Activated naive CD8-positive, alpha-beta T cell treated with anti-CD3 and anti-CD28 coated beads, Interleukin-2, amount 10 ng/mL, durations not matched to agents 7 days and 5 days (primary cell): ENCODE measurements at places on chromosomes 12 and 14. TPM values are rescaled to one million over a fixed set of nuclear protein-coding genes. Genes with fewer than 3 reads are reported as not detected.
A peak's percentile ranks its signal among the peaks of the same experiment; 100 is the strongest.

DNA sequence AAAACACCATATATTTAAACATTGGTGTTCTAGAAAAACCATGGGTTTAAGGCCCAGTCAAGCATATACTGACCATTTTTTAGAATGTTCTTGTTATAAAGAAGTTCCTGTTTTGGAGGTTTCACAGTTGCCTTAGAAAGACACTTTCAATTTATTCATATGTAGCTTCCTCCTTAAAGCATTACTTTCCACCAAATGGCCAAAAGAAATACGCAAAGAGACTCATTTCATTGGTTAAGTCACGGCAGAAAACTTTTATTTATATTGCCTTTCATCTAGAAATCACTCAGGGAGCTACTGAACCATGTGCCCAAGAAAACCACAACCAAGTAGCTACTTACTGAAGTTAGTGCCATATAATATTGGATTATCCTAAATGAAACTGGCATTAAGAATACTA is 40.0 kb downstream of the MYBPC1 start:
- no peak overlapping the region for H3K27ac ChIP-seq
- no peaks in the 10 kb centered on the region for H3K36me3 ChIP-seq
- peaks cover 11% of the 10 kb centered on the region for H3K4me1 ChIP-seq
- H3K27me3 ChIP-seq = no peaks in the 10 kb centered on the region
- no peak for DNase-seq

The TGM1 gene
- 5.7 TPM for total RNA-seq

GRCh38 chr14:74141703-74142102 is 56.9 kb downstream of the LIN52 start:
- DNase-seq = no peak
- H3K27ac ChIP-seq = no peak overlapping the region
- H3K27me3 ChIP-seq = no peaks in the 10 kb centered on the region
- H3K4me3 ChIP-seq = no peak overlapping the region

- H3K27me3 ChIP-seq = no peaks in the 10 kb centered on the region
- H3K27ac ChIP-seq = no peak overlapping the region
- H3K36me3 ChIP-seq = peaks cover 13% of the 10 kb centered on the region
- H3K4me1 ChIP-seq = peaks cover 8% of the 10 kb centered on the region
- no peak for DNase-seq
Observed at GRCh38 chr12:92259291-92259690, 113.6 kb upstream of the BTG1 start.

GRCh38 chr12:14153803-14154202 is 172.4 kb upstream of the GRIN2B start:
- no peak overlapping the region for H3K27ac ChIP-seq
- H3K27me3 ChIP-seq = peaks cover 4% of the 10 kb centered on the region
- DNase-seq = no peak
- no peaks in the 10 kb centered on the region for H3K36me3 ChIP-seq
- no peak overlapping the region for H3K4me3 ChIP-seq

GRCh38 chr12:112164011-112164660 is 38.8 kb downstream of the TRAFD1 start:
- peaks cover under 1% of the 10 kb centered on the region for H3K4me1 ChIP-seq
- H3K4me3 ChIP-seq = no peak overlapping the region
- peaks cover 17% of the 10 kb centered on the region for H3K36me3 ChIP-seq

DNA sequence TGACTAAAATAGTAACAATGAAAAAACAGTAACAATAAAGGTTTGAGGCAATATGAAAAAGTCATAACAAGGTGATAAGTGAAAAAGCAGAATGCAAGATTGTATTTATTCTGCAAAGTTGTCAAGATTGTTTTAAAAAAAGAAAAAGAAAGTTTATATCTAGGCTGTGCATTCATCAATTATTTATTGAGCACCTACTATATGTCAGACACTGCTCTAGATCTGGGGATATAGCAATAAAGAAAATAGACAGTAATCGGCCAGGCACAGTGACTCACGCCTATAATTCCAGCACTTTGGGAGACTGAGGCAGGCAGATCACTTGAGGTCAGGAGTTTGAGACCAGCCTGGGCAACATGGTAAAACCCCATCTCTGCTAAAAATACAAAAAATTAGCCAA is 3.8 kb downstream of the PLA2G1B start:
- H3K27ac ChIP-seq = no peak overlapping the region
- no peak overlapping the region for H3K4me3 ChIP-seq
- peaks cover 9% of the 10 kb centered on the region for H3K4me1 ChIP-seq
- no peaks in the 10 kb centered on the region for H3K27me3 ChIP-seq

DNA sequence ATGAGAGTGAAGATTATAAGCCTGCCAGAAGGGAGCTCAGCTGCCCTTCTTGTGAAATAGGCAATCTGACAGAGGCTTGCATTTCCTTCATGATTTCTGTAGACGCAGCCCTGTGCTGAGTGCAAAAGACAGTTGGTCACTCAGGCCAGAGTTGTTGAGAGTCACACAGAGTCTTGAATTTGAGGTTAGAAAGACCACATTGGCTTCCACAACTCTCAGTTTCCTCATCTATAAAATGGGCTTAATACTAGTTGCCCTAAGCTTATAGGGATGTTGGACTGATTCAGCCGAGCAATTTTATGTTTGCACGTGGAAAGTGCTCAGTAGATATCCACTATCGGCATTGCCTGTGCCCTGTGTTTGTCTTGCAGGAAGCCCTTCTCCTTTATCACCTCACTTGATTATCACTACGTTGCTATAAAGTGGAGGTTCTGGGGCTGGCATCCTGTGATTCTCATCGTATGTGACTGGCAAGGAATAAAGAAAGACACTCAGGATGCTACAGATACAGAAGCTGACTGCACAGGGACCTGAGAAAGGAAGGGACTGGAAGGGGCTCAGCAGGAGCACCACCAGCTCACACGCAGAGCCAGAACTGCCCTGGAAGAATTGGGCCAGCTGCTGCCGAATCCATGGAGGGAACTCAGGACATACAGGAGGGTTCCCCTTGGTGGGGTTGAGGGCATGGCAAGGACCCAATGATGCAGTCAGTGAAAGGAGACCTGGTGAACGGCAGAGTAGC is 19.8 kb upstream of the SERPINA4 start:
- H3K36me3 ChIP-seq = no peaks in the 10 kb centered on the region
- H3K4me3 ChIP-seq = no peak overlapping the region
- no peak overlapping the region for H3K27ac ChIP-seq

- no peak for DNase-seq
- no peaks in the 10 kb centered on the region for H3K27me3 ChIP-seq
- no peak overlapping the region for H3K27ac ChIP-seq
- no peak overlapping the region for H3K4me3 ChIP-seq
Observed at GRCh38 chr12:123996581-123996980, 23.6 kb downstream of the ZNF664 start.

DNA sequence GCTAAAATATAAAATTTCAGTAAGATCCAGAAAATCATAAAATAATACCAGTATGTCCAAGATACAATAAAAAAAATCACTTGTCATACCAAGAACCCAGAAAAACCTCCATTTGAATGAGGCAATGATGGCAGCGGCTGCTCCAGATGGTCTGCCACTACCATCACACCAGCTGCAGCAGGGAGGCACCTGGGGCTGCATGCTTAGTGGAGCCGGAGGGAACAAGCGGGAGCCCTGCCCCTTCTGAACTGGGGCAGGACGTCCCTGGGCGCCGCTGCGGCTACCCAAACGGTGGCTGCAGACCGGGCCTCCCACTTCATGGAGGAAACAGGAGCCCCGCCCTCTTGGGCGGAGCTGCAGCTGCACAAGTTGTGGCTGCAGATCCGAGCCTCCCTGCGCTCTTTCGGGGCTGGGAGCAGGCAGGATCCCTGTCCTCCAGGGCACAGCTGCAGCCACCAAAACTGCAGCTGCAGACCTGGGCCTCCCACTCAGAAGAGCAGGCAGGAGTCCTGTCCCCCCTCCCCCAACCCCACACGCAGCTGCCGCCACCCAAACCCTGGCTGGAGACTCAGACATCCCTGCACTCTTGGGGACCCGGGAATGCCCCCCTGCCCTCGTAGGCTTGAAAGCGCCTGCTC is 36.1 kb upstream of the OR5AU1 start:
- DNase-seq = peak; percentile 82
- peaks cover 12% of the 10 kb centered on the region for H3K27me3 ChIP-seq
- H3K36me3 ChIP-seq = no peaks in the 10 kb centered on the region
- peak overlapping the region; percentile 74 for H3K4me3 ChIP-seq

The GYS2 gene
- total RNA-seq = 0.14 TPM

The CLEC14A gene
- total RNA-seq = not detected

- H3K4me3 ChIP-seq = peak overlapping the region; percentile 84
- peaks cover 14% of the 10 kb centered on the region for H3K36me3 ChIP-seq
- H3K27ac ChIP-seq = no peak overlapping the region
- peaks cover 23% of the 10 kb centered on the region for H3K27me3 ChIP-seq
- H3K4me1 ChIP-seq = peaks cover 11% of the 10 kb centered on the region
- DNase-seq = no peak
Observed at GRCh38 chr14:54568821-54569595, 2.1 kb downstream of the SAMD4A start.

- H3K4me3 ChIP-seq = no peak overlapping the region
- H3K36me3 ChIP-seq = no peaks in the 10 kb centered on the region
- H3K27ac ChIP-seq = no peak overlapping the region
- H3K4me1 ChIP-seq = no peaks in the 10 kb centered on the region
- no peak for DNase-seq
- no peaks in the 10 kb centered on the region for H3K27me3 ChIP-seq
Observed at GRCh38 chr14:78709795-78710557, 539.8 kb downstream of the NRXN3 start.

The PAH gene
- not detected for total RNA-seq

The GUCY2C gene
- not detected for total RNA-seq

DNA sequence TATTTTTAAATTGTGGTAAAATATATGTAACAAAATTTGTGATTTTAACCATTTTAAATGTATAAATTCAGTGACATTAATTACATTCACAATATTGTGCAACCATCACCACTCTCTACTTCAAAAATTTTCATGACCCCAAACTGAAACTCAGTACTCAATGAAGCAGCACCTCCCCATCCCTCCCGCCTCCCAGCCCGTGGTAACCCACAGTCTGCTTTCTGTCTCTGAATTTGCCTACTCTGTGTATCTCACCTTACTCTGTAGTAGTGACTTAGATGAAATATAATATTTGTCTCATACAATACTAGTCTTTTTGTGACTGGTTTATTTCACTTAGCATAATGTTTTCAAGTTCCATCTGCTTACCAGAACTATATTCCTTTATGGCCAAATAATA is 36.2 kb downstream of the EML1 start:
- no peaks in the 10 kb centered on the region for H3K4me1 ChIP-seq
- H3K27ac ChIP-seq = no peak overlapping the region
- DNase-seq = no peak
- H3K4me3 ChIP-seq = no peak overlapping the region

DNA sequence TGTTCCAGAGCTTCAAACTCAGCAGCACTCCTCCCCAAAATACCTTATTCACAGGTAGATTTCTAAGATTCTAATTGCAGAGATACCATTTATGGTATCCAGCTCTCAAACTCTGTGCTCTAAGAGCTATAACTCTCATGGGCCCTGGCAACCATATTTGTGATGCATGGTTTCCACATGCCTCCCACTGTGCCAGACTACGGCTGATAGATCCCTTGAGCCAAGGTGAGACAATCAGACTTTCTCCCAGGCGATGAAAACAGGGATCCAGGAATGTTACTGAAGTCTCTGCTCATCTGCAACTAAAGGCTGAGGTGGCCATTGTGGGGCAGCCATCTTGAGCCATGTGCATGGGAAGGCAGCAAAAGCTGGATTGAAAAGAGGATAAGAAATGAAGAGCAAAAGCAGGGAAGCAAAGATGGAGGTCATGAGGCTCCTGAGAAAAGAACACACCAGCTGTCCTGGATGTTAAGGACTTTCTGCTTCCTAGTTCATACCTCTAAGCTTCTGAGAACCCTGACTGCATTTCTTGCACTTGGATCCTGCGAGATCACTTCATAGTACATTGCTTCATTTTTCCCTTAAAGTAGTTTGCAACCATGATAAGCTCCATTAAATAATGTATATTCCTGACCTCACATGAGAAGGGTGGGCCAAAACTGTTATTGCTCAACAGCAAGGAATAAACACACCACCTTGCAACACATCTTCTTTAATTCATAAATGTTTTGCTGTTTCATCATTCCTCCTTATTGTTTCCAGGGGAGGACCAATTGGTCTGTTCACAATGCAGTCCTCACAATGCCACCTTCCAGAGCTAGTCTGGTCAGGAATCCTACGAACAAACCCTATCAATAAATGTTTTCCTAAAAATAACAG is 5.4 kb downstream of the EGLN3 start:
- DNase-seq = no peak
- peaks cover 45% of the 10 kb centered on the region for H3K27me3 ChIP-seq
- H3K4me3 ChIP-seq = no peak overlapping the region
- H3K4me1 ChIP-seq = peaks cover 23% of the 10 kb centered on the region
- H3K36me3 ChIP-seq = peaks cover 10% of the 10 kb centered on the region

DNA sequence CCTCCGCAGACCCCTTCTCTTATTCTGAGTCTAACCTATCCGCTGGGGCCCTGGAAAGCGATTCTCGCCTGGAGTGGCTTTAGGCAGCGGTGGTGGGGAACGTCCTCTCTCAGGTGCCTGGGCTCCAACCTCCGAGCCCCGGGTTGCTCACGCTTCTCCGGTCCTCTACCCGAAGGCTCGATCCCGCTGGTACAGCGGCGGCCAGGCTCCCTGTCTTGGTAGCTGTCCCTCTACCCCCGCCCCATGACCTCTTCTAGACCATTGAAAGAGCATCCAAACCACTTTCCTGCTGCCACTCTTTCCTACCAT is 505 bp upstream of the HEBP1 start:
- no peaks in the 10 kb centered on the region for H3K36me3 ChIP-seq
- H3K27ac ChIP-seq = peak overlapping the region; percentile 26
- peaks cover 19% of the 10 kb centered on the region for H3K4me1 ChIP-seq
- no peak for DNase-seq
- peaks cover 32% of the 10 kb centered on the region for H3K27me3 ChIP-seq

DNA sequence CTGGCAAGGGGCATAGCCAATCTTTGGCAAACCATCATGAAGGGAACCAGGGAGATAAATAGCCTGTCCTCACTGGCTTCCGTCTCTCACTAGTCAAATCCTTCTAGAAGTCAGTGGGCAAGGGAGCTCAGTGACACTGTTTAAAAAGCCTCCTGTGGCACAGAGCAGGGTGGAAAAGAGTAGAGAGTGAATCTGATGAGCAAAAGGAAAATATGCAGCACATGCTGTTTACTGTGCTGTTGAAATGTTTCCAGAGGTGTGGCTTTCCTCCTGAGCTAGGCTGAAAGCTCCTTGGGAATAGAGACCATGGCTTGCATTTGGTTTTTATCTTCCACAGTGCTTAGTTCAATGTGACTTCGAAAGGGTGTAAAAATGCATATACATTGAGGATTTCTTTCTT is 7.7 kb upstream of the DYRK2 start:
- DNase-seq = no peak
- H3K36me3 ChIP-seq = peaks cover 3% of the 10 kb centered on the region
- no peak overlapping the region for H3K4me3 ChIP-seq

DNA sequence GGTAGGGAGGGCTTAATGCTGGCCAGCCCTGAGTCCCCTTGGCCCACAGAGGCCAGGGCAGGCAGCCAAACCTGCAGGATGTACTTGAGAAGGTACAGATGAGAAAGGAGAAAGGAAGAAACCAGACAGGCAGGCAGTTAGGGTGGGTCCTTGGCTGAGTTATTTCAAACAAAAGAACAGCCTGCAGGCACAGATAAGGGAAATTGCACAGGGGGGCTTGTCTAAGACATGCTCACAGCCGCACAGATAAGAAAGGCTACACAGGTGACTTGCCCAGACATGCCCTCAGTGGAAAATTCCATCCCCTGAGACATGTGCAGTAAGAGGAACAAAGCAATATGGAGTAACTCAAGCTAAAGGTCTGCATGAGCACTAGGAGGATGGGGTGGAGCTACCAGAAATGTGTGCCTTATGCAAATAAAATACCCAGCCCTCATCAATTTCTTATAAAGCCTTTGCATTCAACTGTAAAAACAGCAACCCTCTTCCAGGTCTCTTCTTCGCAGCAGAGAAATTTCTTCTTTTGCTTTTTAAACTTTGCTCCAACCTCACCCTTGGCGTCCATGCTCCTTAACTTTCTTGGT is 158.2 kb upstream of the RGS6 start:
- H3K27me3 ChIP-seq = peaks cover 32% of the 10 kb centered on the region
- no peak overlapping the region for H3K4me3 ChIP-seq
- H3K36me3 ChIP-seq = peaks cover 12% of the 10 kb centered on the region
- DNase-seq = no peak
